Substantia nigra (tissue), 51 donors: ENCODE measurements at places on chromosomes 6 and 20.

GRCh38 chr6:69868252-69868804 is 2.0 kb downstream of the COL19A1 start:
- DNase-seq: no peak

- no peak for DNase-seq
These were observed 456.2 kb downstream of the CD83 start for GRCh38 chr6:14573703-14574290.

GRCh38 chr6:31750411-31751022 is 10.7 kb downstream of the MSH5 start:
- no peak for DNase-seq

DNA sequence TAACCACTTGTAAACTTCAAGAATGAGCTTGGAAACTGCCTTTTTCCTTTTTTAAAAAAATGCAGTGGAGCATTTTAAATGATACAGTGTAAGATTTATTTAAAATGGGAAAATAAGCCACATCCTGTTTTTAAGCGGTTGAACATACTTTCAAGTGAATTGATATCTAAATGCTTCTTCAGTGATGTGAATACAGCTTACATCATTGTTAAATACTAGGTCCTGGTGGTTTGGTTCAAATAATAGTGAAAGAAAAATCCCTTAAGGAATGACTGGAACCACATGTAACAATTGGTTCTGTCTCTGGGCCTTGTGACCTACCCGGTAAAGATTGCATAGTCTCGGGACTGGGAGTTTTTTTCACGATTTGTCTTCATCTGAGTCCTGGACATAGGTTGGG is 44.2 kb downstream of the BMP6 start:
- DNase-seq: no peak

- DNase-seq: no peak
These were observed 1.5 kb downstream of the HNF4A start for GRCh38 chr20:44357020-44357419.

DNA sequence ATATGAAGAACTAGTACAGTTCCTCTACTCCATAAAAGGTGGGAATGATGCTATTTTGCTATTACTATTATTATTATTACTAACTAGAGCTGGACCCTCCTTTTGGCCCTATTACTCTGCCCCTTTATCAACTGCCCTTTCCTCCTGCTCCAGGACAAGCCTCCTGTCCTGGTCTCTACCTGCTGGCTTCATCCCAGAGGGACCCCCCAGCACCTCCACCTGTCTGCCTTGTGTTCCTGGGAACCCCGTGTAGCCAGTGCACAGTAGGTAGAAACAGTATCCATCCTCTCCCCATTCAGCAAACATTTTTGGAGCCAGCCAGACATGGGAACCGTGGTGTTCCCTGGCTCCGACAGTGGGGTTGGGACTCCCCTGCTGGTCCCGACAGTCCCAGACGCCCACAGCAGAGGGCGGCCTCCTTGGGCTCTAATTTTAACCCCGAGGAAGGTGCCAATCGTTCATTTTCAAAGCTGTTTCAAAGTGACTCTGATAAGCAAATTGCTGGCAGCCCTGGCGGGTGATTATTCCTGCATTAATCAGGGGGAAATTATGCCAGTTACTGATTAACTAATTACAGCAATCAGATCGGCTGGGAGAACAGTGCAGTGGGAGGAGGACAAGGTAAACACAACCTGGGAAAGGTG is 44.2 kb upstream of the MDGA1 start:
- no peak for DNase-seq

DNA sequence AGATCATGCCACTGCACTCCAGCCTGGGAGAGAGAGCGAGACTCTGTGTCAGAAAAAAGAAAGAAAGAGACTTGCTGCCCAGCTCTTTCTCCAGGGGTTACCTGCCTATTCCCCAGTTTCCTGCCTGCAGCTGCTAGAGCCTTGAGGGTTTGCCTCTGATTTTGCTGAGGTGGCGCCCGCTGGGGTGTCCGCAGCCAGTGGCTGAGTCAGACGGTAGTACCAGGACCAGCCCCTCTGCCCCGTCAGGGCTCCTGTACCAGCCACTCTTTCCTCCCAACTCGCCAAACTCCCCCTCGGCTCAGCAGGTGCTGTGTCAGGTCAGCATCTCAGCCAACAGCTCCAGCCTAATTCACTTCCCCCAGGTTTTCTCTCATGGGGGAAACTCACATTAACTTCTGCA is 7.4 kb upstream of the LSM14B start:
- DNase-seq: no peak

DNA sequence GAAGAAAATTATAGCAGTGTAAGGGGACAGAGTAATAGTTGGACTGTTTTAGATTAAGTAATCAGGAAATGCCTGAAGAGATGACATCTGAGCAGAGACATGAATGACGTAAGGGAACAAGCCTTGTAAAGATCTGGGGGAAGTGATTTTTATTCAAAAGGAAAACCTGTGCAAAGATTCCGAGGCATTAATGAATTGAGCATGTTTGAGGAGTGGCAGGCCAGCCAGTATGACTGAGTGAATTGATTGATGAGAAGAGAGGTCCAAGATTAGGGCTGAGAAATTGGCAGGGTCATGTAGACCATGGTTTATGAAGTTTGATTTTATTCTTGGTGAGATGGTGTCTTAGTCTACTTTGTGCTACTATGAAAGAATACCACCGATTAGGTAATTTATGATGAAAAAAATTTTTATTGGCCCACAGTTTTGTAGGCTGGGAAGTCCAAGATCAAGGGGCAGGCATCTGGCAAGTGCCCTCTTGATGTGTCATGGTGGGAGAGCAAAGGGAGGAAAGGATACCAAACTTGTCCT is 95.1 kb downstream of the LIN28B start:
- DNase-seq: no peak

- no peak for DNase-seq
These were observed 30.5 kb downstream of the NEDD9 start for GRCh38 chr6:11201772-11202512.

GRCh38 chr6:84669945-84670344 is 94.5 kb downstream of the TBX18 start:
- DNase-seq: no peak

GRCh38 chr6:8177721-8178120 is 75.4 kb upstream of the EEF1E1 start:
- DNase-seq: no peak

GRCh38 chr20:25692499-25692898 is 4.2 kb downstream of the ZNF337 start:
- DNase-seq: no peak

DNA sequence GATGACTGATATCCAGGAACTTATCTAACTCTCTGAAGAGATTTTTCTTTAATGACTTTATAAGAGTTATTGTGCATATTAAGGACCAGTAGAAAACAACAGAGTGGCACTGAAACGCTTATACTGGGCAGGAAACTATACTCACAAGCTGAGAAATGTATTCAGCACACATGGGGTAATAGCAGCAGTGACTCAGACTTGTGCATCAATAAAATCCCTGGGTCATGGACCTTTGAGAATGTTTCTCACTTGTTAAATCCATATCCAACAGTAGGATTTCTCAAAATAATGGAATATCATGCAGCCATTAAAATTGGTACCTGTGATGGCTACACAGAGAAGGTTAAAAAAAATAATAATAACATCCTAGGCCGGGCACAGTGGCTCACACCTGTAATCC is 219.5 kb downstream of the BTBD9 start:
- no peak for DNase-seq

GRCh38 chr20:1879934-1880333 is 15.3 kb upstream of the SIRPA start:
- no peak for DNase-seq

DNA sequence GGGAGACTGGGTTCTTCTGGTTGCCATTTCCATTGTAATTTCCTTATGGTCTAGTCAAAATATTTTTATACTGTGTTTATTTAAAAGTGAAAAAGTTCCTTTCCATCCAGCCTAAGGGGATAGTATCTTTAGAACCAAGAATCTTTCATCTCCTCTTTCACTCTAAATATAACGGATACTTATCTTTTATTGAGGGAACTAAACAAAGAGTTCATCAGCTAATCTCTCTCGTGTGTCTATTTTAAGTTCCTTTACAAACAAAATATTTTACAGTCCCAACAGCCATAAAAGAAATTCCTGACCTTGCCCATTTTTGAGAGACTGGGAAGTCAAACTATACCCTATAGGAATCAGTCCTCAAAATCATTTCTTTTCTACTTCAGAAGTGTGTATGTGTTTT is 232.7 kb downstream of the NKAIN2 start:
- DNase-seq: no peak

GRCh38 chr6:22025468-22026163 is 271.2 kb downstream of the PRL start:
- DNase-seq: no peak

- DNase-seq: no peak
These were observed 8.5 kb downstream of the ERVFRD-1 start for GRCh38 chr6:11103065-11103464.

- DNase-seq: no peak
These were observed 185.9 kb upstream of the FOXQ1 start for GRCh38 chr6:1126036-1126435.

DNA sequence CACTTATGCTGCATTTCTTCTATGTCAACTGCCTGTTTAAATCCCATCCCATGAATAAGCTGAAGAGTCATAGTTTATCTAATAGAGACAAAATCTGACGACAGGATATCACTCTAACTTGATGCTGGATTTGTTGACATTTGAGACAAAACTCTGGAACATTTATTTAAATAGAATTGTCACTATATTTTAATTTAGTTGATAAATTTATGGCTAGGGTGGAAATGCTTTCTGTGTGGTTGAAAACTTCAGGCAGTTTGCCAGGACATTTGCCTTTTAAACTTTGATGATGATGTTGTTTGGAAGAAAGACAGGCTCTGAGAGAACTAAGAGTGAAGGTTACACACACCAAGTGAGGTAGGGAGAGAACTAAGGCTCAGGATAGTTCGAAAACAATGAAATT is 68.1 kb downstream of the GJA1 start:
- no peak for DNase-seq

DNA sequence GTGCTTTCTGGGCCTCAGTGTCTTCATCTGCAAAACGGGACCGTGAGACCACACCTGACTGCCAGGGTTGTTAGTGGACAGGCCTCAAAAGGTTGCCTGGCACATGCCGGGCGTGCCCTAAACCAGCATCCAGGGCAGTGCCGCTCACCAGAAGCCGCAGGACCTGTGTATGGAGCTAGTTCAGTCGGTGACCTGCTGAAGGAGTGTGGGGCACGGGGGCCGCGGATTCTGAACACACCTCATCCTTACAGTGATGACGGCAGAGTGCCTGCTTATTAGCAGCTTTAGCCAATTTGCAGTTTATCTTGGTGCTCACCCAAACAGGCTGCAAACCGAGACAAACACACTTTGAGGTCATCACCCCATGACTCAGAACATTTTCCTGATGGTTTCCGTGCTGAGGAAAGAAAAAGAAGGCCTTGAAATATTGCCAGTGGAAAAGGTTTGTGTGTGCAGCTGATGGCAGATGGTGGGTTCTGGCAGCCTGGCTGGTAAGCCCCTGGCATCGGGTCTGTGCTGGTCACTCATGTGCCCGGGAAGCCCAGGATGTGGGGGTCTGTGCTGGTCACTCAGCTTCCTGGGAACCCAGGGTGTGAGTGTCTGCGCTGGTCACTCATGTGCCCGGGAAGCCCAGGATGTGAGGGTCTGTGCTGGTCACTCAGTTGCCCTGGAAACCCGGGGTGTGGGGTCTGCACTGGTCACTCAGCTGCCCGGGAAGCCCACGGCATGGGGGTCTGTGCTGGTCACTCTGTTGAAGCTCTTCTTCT is 153.8 kb downstream of the ERMARD start:
- no peak for DNase-seq

DNA sequence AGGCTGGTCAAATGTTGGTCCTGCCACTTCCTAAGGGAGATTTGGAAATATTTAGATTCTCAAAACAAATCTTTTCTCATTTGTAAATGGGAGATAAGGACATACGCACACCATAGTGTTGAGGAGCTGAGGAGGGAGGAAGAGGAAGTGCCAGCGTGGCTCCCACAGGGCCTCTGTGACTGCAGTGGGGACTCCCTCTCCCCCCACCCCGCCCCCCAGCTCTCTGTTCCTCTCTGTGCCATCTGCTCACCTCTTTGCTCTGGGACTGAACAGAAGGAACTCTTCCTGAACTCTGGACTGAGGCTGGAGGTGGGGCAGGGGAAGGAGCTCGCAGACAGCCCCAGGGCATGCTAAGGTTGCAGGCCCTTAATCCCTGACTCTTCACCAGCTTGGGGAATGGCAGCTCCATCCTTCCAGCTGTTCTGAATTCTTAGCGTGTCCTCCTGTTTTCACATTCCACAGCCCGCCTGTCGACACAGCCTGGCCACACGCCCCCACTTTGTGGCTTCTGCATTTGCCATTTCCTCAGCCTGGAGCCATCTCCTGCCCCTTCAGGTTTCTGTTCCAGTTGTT is 11.4 kb downstream of the DDX27 start:
- peak; percentile 35 for DNase-seq

GRCh38 chr6:118509009-118509617 is 39.0 kb upstream of the PLN start:
- DNase-seq: no peak

DNA sequence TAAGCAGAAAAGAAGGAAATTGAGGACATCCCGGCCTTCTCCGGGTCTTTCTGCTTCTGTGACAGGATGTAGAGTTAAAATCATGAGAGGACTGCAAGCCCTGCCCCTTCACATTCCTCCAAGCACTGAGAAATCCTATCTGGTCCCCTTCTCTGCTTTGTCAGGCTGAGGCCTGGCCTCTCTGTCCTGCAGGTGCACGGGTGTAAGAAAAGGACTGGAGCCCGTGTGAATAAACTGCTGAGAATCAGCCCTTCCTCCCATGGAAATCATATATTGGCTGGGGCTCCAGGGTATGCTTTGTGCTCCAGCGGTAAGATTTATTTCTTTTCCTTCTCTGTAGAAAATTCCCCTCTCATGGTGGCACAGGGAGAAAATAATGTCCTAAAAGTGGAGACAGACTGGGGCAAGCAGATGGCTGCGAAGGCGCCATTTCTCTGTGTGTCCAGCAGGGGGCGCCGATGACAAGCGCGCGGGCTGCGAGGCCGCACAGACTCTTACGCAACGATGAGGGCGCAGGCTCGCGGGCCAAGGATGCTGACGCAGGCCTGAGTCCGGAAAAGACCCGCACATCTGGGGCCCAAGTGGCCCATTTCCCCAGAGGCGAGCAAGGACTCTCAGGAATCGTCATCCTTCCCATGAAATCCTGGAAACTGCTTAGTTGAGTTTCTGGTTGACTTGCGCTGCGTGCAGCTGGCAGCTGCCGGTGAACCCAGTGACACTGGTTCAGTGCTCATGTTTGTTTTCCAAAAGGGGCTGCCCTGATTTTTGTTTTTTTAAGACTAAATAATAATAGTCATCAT is 258.6 kb downstream of the ADGB start:
- peak; percentile 85 for DNase-seq

DNA sequence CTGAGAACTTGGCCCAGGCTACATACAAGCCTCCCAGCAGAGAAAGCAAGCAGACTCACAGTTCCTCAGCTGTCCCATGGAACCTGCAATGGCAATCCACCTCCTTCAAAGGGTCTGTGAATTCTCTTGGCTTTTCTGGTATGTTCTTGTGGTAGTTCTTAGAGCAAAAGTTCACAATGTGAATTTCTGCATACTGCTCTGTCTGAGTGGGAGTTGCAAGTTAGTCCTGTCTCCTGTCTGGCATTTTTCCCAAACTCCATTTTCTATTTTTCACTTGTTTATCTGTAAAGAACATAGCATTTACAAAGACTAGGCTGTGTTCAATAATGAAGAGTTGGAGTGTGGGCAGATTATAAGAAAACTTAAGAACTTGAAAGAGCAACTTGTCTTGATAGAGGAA is 269.9 kb downstream of the BCKDHB start:
- no peak for DNase-seq

GRCh38 chr6:123028263-123028662 is 32.2 kb downstream of the CLVS2 start:
- no peak for DNase-seq

- DNase-seq: no peak
These were observed 239.2 kb downstream of the TPBG start for GRCh38 chr6:82602776-82603175.
